WTC11 (cell line): ENCODE measurements at places on chromosomes 11 and 22.

DNA sequence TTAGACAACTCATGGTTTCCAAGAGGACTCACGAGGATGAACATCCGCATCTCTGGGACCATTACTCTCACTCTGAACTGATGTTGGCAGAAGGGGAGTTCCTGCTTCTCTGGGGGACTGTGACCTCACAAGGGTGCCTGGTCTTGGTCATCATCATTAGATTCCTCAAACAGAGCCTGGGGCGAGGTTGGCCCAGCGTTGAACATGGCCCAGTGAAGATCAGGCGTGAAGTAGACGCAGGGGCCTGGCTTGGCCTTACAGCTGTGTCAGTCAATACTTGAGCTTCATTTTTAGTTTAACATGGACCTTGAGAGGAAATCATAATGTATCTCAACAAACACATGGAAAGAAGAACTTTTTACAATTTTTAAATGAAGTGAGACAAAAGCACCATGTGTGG lies 617.1 kb downstream of the BRD1 start:
- no peak for DNase-seq

GRCh38 chr11:76524919-76525318 lies 80.1 kb downstream of the EMSY start:
- DNase-seq = no peak

GRCh38 chr22:30238661-30239487 lies 7.7 kb downstream of the LIF start:
- DNase-seq = peak; percentile 50

DNA sequence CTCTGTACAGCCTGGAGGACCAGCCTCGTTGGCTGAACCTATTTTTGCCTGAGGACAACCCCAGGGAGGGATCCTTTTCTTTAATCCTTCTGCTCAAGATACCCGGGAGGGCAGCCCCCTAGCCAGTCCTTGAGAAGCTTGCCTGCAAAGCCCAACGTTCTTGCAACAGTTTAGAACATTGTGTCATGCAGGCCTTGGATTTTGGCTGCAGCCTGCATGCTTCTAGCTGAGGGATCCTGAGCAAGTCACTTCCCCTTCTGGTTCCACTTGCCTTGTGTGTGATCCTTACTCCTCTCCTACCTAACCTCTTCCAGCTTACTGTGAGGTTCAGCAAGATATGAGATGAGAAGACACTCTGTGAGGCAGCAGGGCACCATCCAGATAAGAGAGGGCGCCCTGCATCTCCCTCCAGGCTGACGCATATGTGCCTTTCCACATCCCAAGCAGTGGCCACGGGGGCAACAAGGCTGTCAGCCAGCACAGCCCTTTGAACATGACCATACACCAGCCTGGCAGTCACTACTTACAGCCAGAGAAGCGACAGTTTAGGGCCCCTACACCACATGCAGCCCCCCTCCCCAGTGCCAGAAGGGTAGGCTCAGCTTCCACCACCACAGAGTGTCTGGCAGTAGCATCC lies 76.1 kb downstream of the C11orf58 start:
- no peak for DNase-seq

DNA sequence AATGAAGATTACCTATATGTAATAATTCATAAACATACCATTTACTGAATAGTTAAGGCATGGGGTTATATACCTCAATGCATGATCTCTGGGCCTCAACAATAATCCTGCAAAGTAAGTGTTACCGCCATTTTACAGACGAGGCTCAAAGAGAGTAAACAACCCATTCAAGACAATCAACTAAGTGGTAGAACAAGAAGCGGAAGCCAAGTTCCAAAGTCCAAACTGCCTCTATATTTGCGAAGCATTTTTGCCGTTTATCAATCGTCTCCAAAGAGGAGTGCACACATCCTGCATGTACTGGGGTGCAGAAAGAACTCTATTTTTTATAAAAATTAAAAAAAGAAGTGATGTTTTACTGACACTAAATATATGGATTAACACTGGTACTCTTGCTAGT lies 27.5 kb upstream of the P4HA3 start:
- no peak for DNase-seq

DNA sequence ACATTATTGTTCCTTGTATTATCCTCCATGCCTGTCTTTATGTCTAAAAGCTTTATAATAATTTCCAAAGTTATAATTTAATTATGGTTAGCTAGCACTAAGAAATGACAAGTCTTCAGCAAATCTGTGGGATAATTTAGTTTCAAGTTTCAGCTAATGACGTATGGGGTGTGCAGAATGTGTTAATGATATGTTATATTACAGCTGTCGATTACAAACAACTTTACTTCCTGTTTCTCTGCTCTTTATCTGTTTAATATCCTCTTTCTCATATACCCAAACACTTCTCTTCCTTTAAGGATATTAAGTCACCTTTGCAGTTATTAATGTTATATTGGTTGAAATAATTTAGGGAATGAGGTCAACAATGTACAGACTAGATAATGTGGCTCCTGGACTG lies 161.8 kb downstream of the CASP12 start:
- no peak for DNase-seq

GRCh38 chr22:48778308-48779195 lies 1049.1 kb downstream of the BRD1 start:
- DNase-seq = no peak

DNA sequence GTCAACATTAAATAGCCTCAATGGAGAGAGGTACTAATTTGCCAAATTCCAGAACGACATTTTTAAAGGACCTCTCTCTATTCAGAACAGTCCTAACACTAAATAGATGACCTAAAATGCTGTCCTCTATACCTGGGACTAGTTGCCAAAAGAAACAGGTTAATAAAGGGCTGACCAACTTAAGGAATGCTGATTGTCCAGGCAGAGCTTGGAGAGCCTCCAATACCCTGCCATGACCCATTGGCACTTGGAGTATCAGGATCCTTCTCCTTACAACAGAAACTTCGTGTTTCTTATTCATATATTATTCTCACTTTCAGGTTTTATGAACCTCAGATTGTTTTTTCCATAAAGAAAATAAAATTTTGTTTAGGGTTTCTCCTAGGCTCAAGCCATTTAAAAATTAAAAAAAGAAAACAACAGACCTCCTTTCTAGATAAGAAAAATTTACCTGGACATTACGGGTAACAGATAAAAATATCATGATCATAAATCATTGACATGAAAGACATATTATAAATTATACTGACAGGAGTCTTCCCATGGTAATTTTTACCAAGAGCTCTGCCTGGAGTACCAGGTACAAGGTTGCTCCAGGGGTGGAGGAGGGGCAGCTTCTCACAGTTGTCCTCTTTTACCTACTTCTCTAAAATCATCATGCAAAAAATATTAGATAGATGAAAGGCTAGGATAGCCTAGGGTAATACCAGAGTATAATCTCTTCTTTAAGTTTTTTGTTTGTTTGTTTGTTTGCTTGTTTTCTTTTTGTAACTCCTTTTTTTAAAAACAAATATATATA lies 2.0 kb downstream of the LRRC4C start:
- DNase-seq = no peak

GRCh38 chr11:103623933-103624332 lies 412.5 kb upstream of the DDI1 start:
- no peak for DNase-seq

DNA sequence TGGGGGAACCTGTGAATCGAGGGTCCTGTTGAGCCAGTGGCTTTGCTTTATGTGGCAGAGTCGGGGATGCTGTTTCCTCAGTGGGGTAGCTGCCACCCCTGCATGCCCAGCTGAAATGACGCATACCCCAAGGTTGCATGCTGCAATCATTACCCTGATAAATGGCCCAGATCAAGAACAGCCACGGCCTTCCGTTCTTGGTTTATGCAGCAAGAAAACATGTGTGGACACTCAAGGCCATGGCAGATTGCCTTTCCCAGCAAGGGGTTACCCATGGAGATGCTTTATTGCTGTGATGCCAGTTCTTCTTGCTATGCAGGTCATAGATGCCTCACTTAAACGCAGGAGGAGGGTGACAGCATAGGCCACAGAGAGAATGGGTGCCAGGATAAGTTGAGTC lies 14.3 kb upstream of the SREBF2 start:
- no peak for DNase-seq

DNA sequence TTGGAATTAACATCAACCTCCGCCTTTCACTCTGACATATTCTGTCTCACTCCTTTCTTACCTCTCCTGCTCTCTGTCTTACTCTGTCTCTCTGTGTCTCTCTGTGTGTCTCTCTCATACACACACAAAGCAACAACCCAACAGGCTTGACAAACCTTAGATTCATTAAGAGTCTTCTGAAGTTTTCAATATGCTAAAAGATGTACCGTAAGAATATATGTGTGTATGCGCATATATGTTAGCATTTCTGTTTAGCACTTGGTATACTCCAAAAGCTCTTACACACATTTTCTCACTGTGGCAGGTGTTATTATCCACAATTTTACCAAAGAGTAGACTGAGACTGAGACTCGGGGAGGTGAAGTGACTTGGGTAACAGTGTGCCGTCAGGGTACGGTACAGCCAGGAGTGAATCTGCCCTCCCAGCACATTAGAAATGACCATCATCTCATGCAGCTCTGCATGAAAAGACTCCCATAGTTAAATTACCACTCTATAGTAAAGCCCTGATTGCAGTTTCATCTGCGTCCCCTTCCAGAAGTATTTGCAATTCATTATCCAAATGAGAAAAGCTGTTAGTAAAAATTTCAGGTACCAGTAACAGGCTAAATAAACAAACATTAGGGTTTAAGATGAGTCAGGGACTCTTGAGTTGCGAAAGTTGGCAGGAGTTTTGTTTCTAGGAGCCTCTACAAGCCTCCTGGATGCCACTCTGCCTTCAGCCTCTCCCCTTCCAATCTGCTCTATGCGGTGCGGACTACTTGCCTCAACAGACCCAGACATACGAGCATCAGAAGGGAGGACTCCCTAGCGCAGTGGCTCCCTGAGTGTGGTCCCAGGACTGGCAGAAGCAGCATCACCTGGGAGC lies 195.2 kb upstream of the TMEM45B start:
- DNase-seq = no peak

- peak; percentile 36 for DNase-seq
Observed at GRCh38 chr22:17217179-17217578, 2.1 kb downstream of the ADA2 start.

- no peak for DNase-seq
Observed at GRCh38 chr22:46462726-46463371, 74.6 kb downstream of the CELSR1 start.

DNA sequence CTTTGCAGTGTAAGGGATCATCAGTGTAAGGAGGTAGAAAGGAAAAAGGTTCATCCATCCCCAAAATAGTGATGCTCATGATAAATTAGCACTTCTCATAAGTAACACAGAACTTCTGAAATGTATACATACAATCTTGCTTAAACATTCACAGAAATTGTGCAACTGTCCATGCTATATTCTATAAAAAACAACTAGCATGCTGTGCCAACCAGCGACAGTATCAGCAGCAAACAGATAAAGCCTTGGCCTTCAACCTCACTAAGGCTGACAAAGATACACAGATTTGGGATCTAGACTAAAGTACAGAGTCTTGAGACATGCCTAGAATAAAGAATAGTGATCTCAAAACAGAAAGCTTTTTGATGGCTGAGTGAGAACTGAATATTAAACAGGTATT lies 74.1 kb upstream of the CHRM4 start:
- DNase-seq = no peak

DNA sequence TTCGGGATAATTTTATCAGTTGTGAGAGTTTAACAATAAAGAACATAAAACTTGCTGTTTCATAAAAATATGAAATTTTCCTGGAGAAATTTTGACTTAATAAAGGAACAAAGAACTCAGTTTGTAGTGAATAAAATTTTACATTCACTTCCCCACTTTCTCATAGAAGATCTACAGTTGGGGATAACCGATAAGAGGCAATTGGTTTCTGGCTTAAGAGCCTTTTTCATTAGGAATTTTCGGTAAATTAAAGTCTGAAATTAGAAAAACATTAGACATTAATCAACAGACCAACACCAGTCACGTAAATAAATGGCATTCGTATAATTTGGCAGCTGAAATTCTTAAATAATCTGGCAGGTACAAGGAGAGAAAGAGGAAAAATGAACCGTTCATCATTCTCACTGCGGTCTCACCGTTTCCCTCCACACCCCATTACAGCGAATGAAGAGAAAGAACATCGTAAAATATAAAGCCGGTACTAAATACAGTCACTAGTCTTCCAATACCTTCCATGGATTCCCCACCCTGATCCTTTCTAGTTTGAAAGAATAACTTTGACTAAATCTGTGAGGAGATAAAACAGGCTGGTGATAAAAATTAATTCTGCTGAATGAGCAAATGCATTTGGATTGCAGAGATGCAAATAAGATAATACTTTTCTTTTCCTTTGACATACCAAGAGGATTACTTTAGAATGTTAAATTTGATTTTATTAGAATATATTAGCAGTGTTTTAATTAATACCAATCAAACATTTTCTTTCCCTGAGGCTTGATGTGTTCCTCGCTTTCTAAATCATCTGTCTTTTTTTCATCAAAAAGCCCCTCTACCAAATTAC lies 19.5 kb downstream of the BLID start:
- no peak for DNase-seq

GRCh38 chr11:808427-809286 lies 1.1 kb upstream of the RPLP2 start:
- DNase-seq = no peak

DNA sequence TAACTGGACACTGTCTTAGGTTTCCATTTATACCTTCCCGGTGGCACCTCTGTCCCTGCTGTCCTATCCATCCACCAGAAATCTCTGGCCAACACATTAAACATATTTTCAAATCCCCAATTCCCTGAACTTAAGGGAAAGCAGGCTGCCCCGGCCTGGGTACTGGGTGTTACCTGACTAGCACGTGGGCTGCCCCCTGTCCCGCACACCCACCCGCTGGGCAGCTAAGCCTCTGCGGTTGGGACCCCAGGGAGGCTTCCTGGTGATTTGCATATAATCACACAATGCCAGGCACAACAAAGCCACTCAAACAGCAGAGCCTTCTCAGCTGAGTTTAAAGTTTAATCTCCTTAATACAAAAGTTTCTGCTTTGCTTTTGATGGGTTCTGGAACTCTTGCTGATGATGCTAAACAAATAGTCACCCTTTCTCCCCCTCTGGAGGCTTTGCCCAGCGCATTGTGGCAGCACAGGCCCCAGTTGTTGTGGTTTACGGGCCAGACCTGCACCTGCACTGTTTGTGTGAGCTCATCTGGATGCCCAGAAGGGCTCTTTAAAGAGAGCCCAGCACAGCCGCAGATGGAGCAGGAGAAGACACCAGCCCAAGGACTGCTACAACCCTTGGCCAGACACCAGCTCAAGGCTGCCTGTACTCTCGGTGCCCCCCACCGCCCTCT lies 59.9 kb upstream of the POU2AF1 start:
- no peak for DNase-seq

DNA sequence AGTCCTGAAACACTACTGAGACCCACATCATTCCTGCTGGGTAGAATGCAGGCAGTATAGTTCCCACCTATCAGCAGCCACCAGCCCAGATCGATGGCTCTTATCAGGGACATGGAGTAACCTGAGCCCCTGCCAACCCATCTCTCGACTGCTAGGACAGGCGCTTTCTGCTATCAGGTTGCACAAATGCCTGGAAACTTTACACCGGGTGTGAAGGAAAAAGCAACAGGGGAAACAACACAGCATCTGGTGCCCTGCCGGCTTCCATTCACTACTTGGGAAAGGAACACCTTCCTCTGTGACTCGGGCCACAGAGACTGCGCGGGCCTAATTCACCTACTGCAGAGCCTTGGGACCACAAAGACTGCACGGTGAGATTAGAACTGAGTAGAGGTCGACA lies 18.5 kb downstream of the RBFOX2 start:
- peak; percentile 65 for DNase-seq

GRCh38 chr22:24325105-24325757 lies 54.6 kb downstream of the SPECC1L start:
- no peak for DNase-seq
